T-helper 2 cell (primary cell): ENCODE measurements at places on chromosomes 12 and 14.
A peak's percentile ranks its signal among the peaks of the same experiment; 100 is the strongest.

DNA sequence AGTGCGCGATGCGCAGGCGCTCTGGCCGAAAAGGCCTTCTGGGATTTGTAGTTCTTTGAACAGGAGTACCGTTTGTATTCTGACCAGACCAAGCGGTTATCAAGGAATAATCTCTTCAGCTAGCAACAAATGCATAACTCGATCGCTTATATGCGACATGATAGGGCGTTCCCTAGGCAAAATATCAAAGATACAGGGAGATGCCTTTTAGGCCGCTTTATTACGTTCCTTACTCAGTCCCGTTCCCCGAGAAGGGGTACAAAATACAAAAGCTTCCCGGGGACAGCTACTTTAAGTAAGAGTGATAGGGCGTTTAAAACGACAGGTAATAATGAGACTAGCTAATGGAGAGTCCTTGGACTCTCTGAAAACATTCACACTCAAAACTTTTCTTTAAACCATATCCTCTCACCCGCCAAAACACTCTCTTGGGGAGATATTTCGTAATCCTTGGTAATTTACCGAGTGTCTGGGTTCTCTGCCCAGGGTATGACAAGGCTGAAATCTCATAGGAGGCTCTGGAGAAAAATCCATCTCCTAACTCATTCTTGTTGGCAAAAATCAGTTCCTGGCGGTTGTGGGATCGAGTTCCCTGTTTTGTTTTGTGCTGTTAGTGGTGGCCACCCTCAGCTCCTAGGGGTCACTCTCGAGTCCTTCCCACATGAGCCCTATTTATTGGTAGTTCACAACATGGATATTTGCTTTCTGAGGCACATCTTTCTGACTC is 412 bp upstream of the SNW1 start:
- no peak for DNase-seq

DNA sequence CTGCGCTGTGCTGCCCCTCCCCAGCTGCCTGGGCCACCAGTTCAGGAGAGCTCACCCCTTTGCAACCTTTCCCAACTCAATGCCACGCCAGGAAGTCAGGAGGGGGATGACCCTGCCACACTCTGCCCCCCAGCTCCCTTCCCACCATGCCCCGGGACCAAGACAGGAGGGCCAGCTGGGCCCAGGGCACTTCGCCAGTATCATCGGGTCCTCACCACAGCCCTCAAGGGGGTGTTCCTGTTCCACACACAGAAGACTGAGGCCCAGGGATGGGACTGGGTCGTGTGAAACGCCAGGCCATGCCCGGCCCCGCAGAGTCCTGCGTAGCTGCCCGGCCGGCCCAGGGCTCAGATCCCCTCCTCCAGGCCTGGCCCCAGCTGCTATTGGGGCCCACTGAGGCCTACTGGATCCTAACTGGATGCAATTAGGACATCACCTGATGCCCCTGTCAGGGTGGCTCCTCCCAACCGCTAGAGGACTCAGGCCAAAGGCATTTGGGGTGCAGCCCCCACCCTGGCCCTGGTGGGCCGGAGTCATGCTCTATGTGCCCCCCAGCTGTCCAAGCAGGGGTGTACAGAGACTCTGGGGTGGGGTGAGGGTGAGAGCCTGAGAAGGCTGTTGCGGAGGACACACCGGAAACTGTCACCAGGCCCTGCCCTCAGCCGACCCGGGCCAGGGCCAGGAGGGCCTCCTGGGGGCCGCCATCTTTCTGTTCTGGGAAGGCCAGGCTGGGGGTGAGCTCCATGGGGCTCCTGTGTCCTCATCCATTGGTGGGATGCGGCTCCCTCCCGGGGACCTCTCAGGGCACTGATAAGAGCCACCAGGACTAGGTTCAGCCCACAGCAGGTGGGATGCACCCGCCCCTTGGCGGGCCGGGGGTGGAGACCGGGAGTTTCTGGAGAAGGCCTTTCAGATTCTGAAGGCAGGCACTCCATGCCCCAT is 29.3 kb upstream of the ANKRD9 start:
- no peak for DNase-seq

DNA sequence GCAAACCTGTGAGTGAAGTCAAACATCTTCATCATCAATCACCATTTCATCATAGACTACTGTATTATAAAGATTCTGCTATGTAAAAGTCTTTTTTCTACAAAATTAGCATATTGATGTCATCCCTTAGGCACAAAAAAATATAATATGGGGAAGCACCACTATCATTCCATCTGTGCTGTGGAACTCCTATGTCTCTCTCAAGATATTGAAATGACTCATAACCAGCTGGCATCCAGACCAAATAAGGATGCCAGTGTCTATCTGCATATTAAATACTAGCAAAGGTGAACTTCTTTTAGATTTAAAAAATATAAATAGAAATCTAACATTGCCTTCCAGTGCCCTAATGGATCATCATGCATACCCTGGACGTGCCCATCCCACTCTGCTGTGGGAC is 17.9 kb upstream of the DCAF5 start:
- no peak for DNase-seq

- no peak for DNase-seq
These were observed 249.0 kb downstream of the CACNA1C start for GRCh38 chr12:2301531-2302461.

GRCh38 chr12:9809338-9809737 is 17.9 kb upstream of the KLRF1 start:
- DNase-seq = no peak

GRCh38 chr14:70188659-70189455 is at the start of gene SLC8A3:
TSS of gene SLC8A3 (minus strand) at chr14:70188951. CDS start at chr14:70168422, 20,529 bp downstream.
- DNase-seq = no peak

- no peak for DNase-seq
These were observed 25.0 kb downstream of the HIF1A start for GRCh38 chr14:61720294-61720661.

DNA sequence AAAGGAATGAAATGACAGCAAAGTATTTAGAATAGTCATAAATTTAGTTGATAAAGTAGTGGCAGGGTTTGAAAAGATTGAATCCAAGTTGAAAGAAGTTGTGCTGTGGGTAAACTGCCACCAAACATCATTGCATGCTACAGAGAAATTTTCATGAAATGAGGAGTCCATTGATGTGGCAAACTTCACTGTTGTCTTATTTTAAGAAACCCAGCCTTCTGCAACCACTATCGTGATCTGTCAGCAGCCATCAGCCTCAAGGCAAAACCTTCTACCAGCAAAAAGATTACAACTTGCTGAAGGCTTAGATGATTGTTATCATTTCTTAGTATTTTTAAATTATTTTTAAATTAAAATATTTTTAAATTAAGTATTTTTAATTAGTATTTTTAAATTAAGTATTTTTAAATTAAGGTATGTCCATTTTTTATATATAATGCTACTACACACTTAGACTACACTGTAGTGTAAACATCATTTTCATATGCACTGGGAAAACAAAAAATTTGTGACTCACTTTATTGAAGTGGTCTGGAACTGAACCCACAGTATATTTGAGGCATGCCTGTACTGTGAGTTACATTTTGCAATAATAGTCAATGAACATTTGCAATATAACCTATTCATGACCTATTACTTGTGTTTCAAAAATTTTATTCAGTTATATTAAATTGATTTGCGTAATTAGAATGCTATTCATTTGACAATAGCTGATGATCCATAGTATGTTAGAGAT is 67.2 kb upstream of the SYT1 start:
- DNase-seq = no peak

GRCh38 chr14:96445844-96446710 is 54.1 kb downstream of the AK7 start:
- DNase-seq = no peak

DNA sequence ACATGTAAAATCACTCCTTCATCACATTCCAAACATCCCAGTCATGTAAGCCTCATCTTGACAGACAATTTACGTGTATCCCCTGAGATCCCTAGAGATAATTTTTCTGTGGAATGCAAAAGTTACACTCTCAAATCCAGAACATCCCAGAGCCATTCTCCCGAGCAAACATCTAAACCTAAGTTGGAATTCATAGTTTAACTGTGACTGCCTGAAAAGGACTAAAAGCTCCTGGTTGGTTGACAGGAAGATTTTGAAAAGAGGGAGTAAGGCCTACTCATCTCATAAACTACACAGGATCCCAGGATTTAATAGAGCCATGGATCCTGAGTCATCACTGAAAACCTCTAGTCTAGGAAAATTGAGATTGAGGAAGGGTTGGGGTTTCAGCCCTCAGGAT is 123.6 kb downstream of the SCN8A start:
- DNase-seq = no peak

GRCh38 chr12:57380300-57380699 is 50.5 kb downstream of the R3HDM2 start:
- no peak for DNase-seq

DNA sequence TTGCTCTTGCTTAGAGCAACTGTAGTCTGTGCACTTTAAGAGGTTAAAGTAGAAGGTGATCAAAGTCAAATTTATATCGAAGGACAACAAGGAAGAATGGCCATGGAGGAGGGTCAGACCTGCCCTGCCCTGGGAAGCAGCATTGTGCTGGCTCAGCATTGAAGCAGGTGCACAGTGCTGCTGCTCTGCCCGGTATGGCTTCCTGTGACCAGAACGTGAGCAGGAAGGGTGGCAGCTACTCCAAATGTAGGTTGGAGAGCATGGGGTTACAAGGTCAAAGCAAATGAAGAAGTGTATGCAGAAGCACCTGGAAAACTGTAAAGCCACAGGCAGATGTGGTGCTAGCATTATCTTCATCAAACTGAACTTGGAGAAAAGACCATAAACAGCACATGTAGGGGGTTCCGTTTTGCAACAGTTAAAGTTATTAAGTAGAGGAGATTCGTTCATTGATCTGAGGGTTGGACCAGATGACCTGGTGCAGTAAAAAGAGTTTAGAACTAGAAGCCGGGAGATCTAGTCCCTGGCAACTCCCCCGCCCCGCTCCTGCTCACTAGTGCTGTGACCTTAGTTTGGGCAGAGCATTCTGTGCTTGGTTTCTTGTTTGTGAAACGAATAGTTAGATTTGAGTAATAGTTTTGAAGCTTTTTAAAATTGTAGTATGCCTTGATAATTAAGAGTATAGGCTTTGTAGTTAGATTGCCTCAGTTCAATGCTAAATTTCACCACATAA is 84.2 kb downstream of the SCN8A start:
- DNase-seq = no peak

DNA sequence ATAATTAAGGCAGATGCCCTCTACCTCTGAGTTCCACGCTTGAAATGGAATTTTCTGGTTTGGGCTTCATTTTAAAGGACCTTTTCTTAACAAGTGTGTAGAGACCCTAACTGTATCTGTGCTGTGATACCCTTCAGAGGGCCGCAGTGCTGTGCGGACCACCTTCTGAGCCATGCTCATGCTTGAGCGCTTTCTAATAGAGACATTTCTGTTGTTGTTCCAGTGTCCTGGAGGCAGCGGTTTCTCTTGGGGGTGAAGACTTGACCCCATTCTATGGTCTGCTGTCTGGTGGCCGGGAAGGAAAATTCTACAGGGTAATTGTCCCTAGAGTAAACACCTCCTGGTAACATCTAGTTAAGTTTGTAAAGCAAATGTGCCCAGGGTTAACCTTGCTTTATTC is 46.7 kb upstream of the BCL7A start:
- no peak for DNase-seq

- DNase-seq = no peak
These were observed 1249.9 kb downstream of the SLC16A7 start for GRCh38 chr12:60845696-60846095.

- no peak for DNase-seq
These were observed 13.9 kb upstream of the HDAC7 start for GRCh38 chr12:47833591-47834012.

- DNase-seq = no peak
These were observed 126.1 kb downstream of the EPS8 start for GRCh38 chr12:15662983-15663659.

- DNase-seq = no peak
These were observed 11.5 kb downstream of the SPTSSA start for GRCh38 chr14:34450542-34450915.

- DNase-seq = peak; percentile 63
These were observed 174.2 kb upstream of the SLC38A2 start for GRCh38 chr12:46546634-46547273.

GRCh38 chr12:68374307-68374982 is 42.3 kb upstream of the MDM1 start:
- DNase-seq = peak; percentile 98

GRCh38 chr12:15225136-15225862 is 4.1 kb upstream of the RERG start:
- DNase-seq = no peak

DNA sequence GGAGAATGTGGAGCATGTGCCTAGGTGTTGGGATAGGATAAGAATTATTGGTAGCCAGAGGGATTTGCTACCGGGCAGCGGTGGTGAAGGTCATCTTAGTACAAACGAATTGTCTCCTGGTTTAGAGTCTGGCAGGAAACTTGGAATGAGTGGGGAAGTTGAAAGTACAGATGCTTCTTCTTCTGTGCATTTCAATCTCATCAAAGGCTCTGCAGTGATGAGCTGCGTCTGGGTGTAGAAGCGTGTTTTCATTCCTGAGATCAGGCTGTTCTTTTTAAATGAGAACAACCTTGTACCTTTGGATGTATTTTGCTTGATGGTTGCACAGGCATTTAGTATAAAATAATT is 2.1 kb downstream of the WNK1 start:
- no peak for DNase-seq

DNA sequence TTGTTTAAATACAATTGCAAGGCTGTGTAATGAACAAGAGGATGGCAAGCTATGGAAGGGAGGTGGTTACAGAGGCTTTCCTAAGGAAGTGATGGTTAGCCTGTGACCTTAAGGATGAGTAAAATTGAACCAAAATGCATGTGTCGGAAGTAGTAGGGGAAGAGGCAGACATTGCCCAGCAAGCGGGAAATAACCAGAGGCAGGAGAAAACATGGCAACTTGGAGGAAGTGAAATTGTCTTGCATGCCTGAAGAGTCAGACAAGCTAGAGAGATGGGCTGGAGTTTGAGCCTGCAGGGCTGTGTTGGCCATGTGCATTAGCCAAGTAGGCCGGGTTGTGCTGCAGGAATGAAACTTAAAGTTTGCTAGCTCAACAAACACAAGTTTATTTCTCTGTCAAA is 96.2 kb downstream of the BTG1 start:
- no peak for DNase-seq

- no peak for DNase-seq
These were observed 103.4 kb downstream of the PLCZ1 start for GRCh38 chr12:18634382-18634781.

- DNase-seq = no peak
These were observed 30.9 kb upstream of the IRF2BPL start for GRCh38 chr14:77059276-77059915.

DNA sequence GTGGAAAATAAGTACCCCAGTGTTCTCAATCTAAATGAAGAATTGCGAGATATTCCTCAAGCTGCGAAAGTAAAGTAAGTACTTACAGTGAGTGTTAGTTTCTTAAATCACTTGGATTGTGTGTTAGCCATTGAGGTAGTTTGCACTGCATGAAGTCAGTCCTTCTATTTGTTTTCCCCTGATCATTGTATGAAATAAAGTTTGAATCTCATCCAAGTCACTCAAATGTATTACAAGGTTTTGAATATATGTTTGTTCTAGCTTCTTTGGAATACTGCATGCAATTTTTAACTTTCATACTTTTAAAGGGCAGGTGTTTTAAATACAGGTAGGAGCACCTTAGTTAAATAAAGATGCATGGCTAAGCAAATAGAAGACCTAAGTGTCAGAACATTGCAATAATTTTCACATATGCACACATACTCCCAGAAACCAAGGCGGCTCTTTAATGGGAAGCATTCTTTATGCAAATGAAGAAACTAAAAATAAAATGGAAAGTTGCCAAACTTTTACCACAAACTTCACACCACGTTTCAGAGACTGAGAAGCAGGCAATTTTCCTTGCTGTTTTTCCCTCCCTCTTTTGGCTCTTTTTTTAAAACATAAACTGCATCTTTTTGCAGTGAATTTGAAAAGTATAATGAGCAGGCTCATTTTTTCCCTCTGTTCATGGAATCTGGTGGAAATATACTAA is 105.6 kb downstream of the GPR135 start:
- no peak for DNase-seq

- no peak for DNase-seq
These were observed 413.7 kb upstream of the RPL10L start for GRCh38 chr14:47065326-47065725.
